ENCODE measurements at places on chromosomes 16 and 17.

DNA sequence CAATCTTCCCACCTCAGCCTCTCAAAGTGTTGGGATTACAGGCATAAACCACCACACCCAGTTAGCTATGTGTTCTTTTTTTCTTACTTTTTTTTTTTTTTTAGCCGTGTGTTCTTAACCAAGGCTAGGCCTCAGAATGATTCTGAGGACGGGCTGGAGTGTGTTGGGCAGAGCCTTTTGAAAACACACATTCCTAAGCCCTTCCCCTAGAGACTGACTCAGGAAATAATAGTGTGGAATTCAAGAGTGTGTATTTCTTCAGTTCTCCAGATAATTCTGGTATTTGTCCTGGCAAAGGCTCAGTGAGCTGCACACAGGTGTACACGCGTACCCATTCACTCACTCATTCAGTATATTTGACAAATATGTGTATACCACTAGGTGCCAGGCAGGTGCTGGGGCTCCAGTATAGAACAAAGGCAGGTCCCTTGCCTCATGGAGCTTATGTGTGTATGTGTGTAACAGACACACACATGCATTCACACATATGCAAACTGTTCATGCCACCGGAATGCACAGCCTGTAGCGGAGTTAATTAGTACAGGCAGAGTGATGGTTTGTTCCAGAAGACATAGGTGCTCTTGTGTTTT lies 19.4 kb upstream of the NFATC3 start:
- DNase-seq, result no peak

DNA sequence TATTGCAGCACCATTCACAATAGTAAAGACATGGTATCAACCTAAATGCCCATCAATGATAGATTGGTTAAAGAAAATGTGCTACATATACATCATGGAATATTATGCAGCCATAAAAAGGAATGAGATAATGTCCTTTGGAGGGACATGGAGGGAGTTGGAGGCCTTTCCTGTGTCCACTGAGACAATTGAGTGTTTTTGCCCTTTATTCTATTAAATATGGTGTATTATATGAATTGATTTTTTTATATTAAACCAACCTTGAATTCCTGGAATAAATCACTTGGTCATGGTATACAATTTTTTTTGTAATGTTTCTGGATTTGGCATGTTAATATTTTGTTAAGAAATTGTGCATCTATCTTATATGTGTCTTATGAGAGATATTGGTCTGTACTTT lies 9.0 kb upstream of the CCR7 start:
- no peak for DNase-seq

- no peak for DNase-seq
Measured at GRCh38 chr17:13027246-13027645, 9.4 kb upstream of the ELAC2 start.

GRCh38 chr16:84995663-84996062 lies 15.7 kb downstream of the ZDHHC7 start:
- peak; percentile 22 for DNase-seq

DNA sequence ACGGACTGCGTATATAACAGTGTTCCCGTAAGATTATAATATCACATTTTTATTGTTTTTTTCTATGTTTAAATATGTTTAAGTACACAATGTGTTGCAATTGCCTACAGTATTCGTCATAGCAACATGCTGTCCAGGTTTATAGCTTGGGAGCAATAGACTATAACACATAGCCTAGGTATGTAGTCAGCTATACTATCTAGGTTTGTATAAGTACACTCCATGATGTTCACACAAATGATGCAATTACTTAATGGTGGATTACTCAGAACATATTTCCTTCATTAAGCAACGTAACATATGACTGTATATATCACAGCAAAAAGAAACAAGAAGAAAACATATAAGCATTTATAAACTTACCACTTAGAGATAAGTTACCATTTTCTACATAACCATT lies 160.0 kb downstream of the CBLN1 start:
- no peak for DNase-seq

- DNase-seq, result no peak
Measured at GRCh38 chr17:35342276-35342675, 31.1 kb downstream of the SLFN11 start.

DNA sequence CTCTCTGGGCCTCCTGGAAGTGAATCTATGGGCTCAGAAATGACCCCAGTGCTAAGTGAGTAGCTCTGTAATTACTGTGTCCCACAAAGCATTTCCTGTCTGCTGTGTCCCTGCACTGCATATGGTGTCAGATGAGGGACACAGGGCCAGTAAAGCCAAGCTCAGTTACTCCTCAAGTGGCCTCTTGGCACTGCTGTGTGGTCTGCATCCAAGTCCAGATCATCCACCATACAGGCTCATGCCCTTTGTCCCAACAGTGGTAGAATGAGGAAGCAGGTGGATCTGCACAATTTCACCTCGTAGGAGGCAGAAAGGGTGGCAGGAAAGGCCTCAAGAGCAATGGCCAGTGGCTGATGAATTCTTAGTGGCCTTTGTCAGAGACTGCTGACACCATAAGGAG lies 146.8 kb downstream of the SOX9 start:
- no peak for DNase-seq

DNA sequence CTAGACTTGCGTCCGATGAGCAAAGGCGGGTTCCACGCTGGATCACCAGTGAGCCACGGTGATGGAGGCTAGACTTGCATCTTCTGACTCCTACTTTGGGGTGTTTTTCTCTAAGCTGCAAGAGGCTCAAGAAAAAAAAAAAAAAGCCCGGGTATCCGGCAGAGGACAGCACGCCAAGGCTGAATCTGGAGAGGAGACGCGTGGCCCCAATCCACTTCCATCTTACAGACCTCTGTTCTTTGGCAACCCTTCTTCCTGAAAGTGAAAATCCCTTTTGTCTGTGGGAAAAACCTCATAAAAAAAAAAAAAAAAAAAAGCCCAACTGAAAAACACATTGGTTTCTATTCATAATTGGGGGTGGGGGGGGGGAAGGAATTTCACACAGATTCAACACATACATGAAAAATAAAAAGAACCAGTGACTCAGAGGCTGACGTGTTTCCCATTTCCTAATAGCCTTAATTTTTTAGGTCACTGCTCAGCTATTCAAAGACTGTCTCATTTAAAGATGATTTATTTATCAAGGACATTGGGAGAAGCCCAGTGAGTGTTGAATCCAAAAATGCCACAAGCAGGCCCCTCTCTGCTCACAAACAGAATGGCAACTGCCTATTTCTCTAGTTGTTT lies 258.3 kb downstream of the FOXL1 start:
- DNase-seq, result no peak

- DNase-seq, result no peak
Measured at GRCh38 chr17:17061516-17061915, 19.3 kb downstream of the MPRIP start.

DNA sequence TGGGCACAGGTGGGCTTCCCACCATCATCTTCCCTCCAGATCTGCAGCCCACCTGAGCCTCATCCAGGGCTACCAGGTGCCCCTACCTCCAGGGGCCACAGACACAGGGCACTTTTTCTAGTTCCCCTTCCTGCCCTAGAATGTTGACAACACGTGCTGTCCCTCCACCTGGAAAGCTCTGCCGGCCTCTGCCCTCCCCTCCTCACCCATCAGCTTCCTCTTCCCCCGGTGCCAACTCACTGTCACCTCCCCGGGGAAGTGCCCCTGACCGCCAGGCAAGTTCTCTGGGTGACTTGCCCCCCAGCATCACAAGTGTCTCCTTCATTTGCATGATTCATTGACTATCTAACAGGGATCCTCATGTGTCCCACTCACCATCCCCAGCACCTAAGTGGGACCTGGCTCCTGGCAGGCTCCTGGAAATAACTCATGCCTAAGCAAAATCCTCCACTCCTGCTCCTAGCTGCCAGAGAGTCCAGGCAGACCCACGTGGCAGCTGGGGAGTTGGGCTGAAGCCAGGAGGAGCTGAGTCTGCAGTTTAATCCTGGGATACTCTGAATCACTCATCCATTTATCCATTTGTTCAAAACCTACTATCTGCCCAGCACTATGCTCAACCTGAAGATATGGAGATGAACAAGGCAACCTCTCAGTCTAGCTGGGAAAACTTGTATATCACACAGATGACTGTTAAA lies 304.4 kb downstream of the FOXL1 start:
- no peak for DNase-seq

- DNase-seq, result no peak
Measured at GRCh38 chr16:24308200-24308599, 52.1 kb downstream of the CACNG3 start.

- peak; percentile 82 for DNase-seq
Measured at GRCh38 chr17:47949197-47949759, 7.9 kb downstream of the PNPO start.

DNA sequence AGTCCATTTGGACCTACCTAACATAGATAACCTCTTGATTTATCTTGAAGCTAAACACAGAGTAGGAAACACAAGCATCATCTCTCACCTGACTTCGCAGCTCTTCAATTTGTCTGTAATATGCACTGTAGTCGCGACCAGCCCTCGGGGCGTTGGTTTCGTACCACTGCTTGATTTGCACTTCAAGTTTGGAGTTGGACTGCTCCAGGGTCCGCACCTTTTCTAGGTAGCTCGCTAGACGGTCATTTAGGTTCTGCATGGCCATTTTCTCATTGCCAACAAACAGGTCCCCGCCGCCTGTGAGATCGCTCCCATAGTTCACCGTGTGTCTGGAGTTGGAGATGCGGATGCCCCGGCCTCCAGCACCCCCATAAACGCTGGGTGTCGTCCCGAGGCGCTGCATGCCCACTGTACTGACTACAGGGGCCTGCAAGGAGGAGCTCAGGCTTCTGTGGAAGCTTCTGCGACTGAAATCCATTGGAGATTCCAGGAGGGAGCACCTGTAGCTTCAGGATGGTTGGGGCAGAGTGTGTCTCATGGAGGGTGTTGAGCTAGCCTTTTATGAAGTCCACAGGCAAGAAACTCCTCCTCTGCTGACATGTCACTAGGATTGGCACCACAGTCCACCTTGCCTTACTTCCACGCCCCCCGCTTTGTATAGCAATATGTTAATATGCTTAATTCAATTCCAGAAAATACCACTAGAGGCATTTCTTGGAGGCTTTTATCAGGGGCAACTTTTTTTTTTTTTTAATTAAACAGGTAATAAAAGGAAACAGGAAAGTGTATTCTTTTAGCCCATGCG lies at the start of gene KRT20:
Gene KRT20, minus strand, starts transcription at position 535 of the 805 bp plus-strand sequence. Its CDS starts 57 bp downstream, at position 478.
- no peak for DNase-seq
